ENCODE measurements at places on chromosomes 5 and 9.

GRCh38 chr5:54580997-54581811, 63.6 kb downstream of the SNX18 start:
- no peak for DNase-seq

- no peak for DNase-seq
These were observed 193.3 kb downstream of the SMARCA2 start for GRCh38 chr9:2208465-2208864.

DNA sequence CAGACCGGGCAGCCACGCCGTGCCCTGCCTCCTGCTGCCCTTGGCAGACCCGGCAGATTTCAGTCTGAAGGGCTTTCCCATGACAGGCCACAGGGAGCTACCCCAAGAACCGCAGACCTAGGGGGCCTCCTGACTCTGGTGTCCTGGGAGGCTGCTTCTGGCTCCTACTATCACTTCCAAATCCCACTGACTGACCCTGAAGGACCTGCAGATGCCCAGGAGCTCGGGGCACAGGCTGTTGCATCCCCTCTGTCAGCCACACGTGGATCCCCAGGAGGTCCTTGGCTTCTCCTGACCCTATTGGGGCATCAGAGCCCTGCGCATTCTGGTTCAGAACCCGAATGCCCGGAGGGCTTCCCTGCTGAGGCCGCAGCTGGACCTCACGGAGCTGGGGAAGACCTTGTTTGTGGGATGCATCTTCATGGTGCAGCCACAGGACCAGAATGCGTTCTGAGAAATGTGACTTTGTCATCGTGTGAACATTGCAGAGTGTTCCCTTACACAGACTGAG, 81.3 kb upstream of the IRX4 start:
- DNase-seq: no peak

DNA sequence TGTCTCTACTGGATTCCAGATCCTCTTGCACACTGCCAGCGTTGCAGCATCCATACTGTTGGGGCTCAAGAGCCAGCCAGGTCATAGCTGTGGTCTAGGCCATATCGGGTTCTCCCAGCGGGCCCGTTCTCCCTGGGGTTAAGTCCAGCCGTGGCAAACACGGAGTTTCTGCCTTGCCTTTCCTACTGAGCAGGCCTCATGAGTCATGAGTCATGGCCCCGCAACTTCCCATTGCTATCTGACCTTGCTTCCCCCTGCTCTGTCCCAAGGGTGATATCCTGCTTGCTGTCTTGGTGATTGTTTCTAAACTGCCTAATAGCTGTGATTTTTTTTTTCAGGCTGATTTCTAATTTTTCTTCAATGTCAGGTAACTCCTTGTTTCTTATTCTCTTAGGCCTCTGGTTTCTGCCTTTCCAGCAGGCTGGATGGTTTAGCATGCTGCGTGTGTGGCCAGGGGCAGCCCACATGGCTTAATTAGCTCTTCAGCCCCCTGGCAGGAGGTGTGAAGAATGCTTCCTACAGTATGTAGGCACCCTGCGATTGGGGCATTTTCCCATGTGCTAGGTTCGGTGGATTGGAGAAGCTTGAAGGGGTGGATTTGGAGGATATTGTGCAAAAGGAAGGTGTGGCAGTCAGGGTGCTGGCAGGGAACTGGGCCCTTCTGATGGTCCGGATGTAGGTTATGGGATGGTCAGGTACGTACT, 18.7 kb downstream of the DAPK1 start:
- no peak for DNase-seq

DNA sequence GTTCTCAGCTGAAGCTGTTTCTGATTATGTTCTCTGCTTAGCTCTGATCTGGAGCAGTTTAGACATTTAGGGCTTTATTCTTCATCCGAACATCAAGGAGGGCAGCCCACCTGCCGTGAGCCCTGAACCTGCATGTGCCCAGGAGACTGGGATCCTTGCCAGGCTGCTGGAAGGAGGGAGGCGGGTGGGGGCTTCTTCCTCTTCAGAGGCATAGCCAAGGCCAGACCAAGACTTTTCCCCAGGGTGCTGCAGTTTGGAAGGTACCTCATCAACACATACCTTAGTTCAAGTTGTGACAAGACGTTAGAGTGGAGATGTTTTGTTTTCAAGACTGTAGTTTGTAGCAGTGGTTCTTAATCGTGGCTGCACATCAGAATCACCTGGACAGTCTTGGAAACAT, 64.9 kb downstream of the RALGPS1 start:
- DNase-seq: no peak

GRCh38 chr5:177089127-177089526, 2.4 kb downstream of the FGFR4 start:
- DNase-seq: no peak

GRCh38 chr5:55540525-55540924, 5.8 kb upstream of the PLPP1 start:
- no peak for DNase-seq

- no peak for DNase-seq
These were observed 27.7 kb upstream of the SCGB3A1 start for GRCh38 chr5:180618829-180619562.

DNA sequence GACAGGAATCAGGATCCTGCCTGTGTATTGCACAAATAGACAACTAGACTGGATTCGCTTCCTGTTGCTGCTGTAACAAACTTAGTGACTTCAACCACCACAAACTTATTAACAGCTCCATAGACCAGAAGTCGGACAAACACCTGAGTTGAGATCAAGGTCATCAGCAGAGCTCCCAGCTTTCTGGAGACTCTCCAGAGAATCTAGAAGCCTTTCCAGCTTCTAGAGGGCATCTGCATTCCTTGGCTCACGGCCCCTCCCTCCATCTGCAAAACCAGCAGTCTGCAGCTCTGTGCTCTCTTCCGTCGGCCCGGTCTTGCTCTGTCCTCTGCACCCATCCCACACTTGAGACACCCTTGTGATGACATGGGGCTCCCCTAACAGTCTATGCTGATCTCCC, 99.1 kb downstream of the KCNT1 start:
- DNase-seq: no peak

GRCh38 chr9:112754578-112754977, 4.0 kb downstream of the SNX30 start:
- DNase-seq: no peak

DNA sequence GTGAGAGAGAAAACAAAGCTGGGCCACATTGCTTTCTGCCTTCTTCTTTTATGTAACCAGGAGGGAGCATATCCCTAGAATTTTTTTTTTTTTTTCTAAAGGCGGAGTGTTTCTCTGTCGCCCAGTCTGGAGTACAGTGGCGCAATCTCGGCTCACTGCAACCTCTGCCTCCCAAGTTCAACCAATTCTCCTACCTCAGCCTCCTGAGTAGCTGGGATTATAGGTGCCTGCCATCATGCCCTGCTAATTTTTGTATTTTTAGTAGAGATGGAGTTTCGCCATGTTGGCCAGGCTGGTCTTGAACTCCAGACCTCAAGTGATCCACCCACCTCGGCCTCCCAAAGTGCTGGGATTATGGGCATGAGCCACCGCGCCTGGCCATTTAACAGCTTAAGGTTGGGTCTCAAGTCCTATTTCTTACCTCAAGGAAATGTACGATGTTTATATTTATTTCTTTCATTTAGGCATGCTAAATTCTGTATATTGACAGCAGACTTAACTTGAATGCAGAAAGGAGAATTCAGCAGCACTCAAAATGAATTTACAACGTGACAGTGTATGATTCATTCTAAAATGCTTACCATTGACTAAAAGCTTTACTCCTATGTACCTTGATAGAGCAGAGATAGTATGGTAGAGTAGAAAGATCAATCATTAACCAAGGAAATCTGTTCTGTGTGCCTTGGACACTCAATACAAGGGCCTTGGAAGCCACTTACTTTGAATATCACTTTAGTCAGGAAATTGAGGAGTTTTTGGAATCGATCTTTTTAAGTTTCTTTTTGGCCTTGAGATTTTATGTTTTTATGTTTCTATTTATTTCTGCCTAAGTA, 100.9 kb downstream of the F2RL2 start:
- no peak for DNase-seq

GRCh38 chr5:100852988-100853449, 50.1 kb downstream of the ST8SIA4 start:
- DNase-seq: no peak

DNA sequence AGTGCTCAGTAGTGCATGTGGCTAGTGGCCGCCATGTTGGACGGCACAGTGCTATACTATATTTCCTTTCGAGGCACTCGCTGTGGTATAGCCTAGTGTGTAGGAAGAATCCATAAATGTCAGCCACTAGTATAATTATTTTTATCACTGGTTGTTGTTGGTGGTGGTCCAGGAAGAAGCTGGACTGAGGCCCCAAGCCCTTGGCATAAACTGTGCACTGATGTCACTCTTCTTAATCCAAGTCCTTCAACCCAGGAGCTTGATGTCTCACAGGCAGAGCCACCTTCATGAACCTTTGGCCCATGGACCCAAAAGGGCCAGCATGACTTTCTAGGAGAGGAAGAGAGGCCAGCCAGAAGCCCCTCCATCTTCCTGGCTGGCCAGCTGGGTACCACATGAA, 32.5 kb upstream of the SYNPO start:
- no peak for DNase-seq

DNA sequence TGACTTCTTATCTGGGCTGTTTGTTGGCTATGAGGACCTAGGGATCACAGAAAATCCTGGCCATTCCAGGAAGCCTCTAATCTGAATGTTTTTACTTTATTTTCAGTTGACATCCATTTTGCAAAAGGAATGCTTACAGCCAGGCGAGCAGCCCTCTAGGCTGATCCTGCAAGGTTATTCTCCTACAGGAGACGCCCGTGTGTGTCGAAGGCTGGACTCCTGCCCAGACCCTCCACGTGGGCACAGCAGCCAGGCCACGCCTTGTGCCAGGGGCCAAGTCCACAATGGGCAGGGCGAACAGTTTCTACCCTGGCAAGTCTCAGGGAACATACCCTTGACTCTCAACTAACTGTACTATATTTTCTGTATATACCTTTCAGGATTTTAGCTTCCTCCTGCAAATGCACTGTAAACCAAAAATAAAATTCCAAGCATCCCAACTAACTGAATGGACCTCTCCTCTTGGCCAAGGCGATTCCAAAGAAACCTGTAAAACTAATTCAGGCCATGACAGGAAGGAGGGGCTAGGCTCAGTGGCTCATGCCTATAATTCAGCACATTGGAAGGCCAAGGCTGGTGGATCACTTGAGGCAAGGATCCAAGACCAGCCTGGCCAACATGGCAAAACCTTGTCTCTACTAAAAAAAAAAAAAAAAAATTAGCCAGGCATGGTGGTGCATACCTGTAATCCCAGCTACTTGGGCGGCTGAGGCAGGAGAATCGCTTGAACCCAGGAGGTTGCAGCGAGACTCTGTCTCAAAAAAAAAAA, 5.7 kb downstream of the CMBL start:
- peak; percentile 21 for DNase-seq

DNA sequence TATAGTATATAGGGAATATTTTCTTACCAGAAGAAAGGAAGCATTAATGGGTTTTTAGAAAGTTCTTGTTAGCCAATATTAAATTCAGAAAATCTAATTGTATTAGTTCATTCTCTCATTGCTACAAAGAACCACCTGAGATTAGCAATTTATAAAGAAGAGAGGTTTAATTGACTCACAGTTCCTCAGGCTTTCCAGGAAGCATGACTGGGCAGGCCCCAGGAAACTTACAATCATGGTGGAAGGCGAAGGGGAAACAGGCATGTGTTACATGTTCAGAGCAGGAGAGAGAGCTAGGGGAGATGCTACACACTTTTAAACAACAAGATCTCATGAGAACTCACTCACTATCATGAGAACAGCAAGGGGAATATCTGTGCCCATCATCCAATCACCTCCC, 304.0 kb upstream of the CDH12 start:
- DNase-seq: no peak

DNA sequence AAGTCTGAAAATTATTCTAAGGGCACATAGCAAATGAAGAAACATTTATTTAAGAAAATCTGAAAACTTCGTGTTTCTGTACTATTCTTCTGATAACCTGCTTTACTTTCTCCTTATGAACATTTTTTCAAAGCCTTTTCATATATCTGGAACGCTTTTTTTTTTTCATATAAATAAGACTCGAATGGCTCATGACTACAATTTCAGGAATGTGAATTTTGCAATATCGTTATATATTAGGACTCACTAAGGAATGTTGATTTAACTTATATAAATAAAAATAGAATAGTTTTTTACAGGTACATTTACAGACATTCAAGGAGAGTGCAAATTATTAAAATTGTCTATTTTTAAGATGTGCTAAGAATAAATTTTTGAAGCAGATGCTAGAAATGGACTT, 42.9 kb downstream of the GPBP1 start:
- no peak for DNase-seq

GRCh38 chr5:172493906-172494305, 39.6 kb upstream of the SH3PXD2B start:
- DNase-seq: no peak

- DNase-seq: peak; percentile 48
These were observed 7.1 kb upstream of the AGPAT2 start for GRCh38 chr9:136694163-136694871.

GRCh38 chr5:163614787-163615186, 109.4 kb downstream of the MAT2B start:
- DNase-seq: no peak

DNA sequence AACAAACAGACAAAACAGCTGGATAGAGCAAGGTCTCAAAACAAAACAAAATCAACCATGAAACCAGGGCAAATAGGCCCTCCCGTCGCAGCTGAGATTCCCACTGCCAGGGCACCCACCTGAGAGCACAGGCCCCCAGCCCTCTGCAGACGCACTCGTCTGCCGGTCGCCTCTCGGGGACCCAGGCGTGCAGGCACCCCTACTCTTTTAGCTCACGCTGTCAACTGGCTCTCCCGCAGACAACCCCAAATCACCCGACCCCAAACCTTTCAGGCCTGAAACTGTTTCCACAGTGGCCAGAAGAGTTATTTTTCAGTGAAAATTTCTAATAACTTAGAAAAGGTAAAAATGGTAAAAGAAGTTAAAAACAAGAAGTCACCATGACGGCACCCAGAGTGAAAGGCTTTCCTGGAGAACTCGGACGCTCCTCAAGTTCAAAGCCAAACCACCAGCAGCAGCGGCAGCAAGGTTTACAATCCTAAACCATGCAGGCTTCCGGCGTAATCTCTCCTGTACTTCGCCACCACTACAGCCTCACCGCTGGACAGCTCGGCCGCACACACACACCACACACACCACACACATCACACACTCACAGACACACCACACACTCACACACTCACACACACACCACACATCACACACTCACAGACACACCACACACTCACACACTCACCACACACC, 1.9 kb upstream of the UBE2QL1 start:
- DNase-seq: no peak

DNA sequence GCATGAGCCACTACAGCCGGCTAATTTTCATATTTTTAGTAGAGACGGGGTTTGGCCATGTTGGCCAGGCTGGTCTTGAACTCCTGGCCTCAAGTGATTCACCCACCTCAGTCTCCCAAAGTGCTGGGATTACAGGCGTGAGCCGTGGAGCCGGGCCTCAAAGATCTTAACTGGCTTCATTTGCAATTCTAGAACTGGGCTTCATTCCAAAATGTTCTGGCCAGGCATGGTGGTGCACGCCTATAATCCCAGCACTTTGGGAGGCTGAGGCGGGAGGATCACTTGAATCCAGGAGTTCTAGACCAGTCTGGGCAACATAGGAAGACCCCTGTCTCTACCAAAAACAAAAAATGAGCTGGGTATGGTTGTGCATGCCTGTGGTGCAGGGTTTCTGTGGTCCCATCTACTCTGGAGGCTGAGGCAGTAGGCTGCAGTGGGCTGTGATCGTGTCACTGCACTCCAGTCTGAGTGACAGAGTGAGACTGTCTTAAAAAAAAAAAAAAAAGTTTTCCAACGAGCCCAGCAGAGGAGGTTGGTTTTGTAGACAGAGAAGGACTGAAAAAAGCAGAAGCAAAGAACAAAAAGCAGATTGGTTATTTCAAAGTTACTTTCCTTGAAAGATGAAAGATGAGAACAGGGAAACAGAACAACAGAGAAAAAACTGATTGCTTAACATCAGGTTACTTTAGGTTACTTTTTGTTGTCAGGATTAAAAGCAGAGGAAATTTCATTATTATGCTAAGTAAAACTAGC, 78.2 kb downstream of the ANKRD55 start:
- DNase-seq: no peak
